ENCODE measurements at places on chromosomes 16 and 17.

DNA sequence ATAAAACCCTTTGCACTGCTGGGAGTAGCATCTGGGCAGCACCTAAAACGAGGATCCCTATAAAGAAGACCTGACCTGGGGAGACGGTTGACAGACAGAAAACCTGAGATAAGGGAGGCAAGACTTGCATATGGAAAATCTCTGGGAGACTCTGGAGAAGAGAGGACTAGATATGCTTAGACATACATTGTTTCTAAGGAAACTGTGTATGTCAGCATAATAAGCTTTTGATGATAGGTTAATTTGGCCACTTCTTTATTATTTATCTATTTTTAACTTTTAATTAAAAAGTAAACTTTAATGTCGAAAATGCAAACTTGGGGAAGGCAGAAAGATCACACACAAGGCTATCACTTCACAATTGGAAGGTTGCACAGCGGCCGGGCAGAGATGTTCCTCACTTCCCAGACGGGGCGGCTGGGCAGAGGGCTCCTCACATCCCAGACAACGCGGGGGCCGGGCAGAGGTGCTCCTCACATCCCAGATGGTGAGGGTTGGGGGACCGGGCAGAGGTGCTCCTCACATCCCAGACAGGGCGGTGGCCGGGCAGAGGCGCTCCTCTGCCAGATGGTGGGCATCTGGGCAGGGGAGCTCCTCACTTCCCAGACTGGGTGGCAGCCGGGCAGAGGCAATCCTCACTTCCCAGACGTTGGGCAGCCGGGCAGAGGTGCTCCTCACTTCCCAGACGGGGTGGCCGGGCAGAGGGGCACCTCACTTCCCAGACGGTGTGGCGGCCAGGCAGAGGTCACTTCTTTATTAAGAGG, 64.3 kb upstream of the HS3ST3A1 start:
- DNase-seq = no peak

DNA sequence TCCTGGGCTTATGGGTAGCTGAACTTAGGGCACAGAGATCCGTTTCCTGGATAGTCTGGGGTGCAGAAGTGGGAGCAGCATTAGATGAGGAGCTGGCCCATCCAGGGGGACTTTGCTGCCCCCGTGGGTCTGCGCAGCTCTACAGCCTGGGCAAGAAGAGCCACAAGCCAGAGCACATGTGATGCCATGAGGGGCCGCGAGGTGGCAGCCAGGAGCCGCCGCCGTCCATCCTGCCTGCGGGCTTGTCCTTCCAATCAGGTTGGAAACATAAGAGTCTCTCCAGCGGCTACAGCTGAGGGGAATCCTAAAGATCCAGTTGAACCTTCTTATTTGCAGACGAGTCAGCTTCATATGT, 21.9 kb downstream of the C1QTNF1 start:
- DNase-seq = peak; percentile 76

GRCh38 chr16:69767459-69768229, 5.5 kb downstream of the WWP2 start:
- DNase-seq = no peak

DNA sequence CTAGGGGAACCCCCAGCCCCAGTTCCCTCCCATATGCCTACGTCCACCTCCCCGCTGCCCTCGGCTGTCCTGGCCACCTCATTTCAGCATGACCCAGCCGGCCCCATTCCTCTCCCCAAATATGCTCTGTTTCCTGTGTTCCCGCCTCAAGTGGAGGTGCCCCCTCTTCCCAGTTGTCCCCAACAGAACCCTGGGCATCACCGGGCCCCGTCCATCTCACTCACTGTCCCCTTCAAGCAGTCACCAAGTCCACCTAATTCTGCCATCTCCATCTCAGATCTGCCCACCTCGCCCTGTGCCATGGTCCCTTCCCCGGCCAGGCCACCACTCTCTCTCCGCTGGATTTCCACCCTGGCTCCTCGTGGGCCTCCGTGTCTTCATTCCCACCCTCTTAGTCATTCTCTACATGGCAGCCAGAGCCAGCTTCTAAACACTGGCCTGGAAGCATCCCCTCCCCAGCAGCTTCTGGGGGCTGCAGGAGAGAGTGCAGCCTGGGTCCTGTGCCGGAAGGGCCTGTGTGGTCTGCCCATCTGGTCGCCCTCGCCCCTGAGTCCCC, 12.8 kb downstream of the CDK3 start:
- DNase-seq = no peak

- no peak for DNase-seq
Observed at GRCh38 chr17:62791235-62791734, 16.8 kb downstream of the MARCHF10 start.

DNA sequence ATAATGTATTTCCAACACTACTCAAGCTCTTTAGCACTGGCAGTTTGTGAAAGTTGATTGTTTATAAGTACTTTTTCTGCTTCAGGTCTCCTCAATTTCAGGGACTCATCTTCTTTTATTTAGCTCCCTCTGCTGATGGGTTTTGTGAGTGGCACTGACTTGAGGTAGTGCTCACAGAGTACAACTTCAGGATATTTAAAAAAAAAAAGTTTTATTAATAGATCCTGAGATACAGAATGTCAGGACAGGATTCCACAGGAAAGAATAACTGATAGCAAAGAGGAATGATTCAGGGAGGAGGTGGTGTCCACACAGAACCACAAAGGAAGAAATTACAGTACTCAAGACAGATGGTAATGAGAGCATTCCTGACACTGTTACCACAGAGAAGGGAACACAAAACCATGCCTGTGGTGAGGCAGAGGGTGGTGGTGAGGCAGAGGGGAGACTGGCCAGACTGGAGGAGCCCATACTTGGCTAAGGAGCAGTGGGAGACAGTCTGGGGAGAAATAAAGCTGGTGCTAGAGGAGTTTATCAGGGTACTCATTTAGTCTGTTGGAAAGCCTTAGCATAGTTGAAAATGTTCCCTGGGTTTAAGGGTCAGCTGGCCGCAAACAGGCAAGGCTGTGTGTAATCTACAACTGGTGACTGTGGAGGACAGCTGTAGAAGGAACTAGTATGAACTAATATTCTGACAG, 63.7 kb downstream of the SPAG9 start:
- no peak for DNase-seq
